Activated naive CD4-positive, alpha-beta T cell (primary cell): ENCODE measurements at places on chromosomes 3 and 15.

GRCh38 chr3:101185341-101185740 is 135.0 kb downstream of the IMPG2 start:
- DNase-seq, result no peak

GRCh38 chr3:171557173-171557572 is 97.0 kb upstream of the TNIK start:
- DNase-seq, result no peak

GRCh38 chr3:194675680-194676079 is 3.7 kb upstream of the LSG1 start:
- DNase-seq, result no peak

DNA sequence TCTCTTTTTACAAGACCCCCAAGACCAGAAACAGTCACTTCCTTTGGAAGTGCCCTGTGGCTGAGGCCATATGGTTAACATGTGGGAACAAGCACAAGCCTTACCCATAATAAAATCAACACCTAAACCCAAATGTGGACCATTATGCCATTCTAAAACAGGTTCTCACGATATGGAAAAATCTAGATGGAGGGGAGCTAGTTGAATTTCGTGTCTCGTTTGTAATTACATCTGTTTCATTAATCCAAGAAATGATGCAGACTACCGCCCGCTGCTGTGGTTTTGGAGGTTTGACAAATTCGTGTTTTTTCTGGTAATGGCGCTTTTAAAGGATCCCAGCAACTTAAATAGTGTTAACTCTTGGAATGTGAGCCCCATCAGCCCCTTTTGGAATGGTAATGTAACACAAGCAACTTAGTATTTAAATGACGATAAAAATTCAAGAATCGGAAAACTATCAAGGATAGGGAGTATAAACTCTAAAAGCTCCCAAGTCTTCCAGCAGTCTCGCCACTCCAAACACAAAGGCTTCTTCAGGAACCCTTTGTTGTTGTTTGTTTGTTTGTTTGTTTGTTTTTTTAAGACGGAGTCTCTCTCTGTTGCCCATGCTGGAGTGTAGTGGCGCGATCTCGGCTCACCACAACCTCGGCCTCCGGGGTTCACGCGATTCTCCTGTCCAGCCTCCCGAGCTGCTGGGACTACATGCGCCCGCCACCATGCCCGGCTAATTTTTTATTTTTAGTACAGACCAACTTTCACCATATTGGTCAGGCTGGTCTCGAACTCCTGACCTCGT is 1.1 kb downstream of the CNBP start:
- no peak for DNase-seq

- DNase-seq, result no peak
These were observed 258.7 kb upstream of the NSMCE3 start for GRCh38 chr15:29528276-29528675.

DNA sequence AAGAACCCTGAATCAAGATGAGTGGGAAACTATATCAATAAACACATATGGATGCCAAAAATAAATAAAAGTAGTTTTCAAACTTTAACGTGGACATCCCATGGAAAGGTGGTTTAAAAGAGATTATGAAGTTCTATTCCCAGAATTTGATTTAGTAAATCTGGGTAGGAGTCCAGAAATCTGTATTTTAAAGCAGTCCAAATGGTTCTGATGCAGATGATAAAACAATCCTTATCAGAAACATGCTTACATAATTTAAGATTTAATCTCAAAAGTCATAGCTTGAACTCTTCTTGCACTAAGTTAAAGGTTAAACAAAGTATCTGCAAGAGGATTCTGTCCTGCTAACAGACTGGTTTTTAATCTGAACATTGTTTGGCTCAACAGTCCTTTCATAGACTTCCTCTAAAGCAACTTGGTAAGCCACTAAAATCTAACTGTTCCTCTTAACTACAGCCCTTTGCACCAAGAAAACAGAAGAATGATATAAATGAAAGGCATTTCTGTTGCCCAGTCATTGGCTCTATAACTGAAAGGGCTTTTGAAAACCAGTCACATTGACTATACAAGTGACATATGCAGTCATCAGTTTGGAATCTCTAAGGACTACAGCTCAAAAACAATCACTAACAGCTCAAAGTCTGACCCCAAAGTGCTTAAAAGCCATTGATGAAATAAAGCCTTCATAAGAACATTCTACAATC is 23.4 kb upstream of the MAP4 start:
- no peak for DNase-seq

GRCh38 chr3:145704020-145704419 is 457.0 kb downstream of the PLOD2 start:
- DNase-seq, result no peak

- no peak for DNase-seq
These were observed 17.2 kb downstream of the EPHB3 start for GRCh38 chr3:184578822-184579221.

GRCh38 chr3:106086038-106086437 is 217.2 kb upstream of the CBLB start:
- DNase-seq, result no peak

GRCh38 chr3:149352556-149352955 is 19.1 kb upstream of the TM4SF18 start:
- DNase-seq, result no peak

GRCh38 chr3:130857336-130858026 is 36.4 kb upstream of the ATP2C1 start:
- no peak for DNase-seq

DNA sequence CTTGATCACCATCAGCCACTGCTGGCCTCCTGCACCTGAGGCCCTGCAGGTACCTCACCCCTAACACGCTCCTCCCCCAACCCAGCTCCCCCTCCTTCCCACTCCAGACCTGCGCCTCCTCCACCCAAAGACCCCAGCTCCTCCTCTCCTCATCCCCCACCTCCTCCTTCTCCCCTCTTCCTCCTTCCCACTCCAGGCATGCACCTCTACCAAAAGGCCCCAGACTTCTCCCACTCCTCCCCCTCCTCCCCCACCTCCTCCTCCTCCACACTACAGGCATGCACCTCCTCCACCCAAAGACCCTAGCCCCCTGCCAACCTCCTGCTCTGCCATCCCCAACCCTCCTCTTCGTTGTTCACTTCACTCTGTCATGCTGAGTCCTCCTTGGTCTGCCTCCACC is 42.7 kb downstream of the CYP11A1 start:
- no peak for DNase-seq

DNA sequence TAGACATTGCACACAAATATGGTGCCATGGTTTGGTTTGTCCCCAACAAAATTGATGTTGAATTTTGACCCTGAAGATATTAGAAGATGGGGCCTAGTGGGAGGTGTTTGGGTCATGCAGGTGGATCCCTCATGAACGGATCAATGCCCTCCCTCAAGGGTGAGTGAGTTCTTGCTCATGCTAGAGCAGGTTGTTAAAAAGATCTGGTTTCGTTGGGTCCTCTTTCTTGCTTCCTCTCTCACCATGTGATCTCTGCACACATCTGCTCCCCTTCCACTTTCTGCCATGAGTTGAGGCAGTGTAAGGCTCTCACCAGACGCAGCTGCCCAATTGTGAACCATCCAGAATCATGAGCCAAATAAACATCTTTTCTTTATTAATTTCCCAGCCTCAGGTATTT is 87.8 kb upstream of the MDFIC2 start:
- DNase-seq, result no peak

- no peak for DNase-seq
These were observed 60.5 kb downstream of the IGF2BP2 start for GRCh38 chr3:185764163-185764979.

GRCh38 chr3:37864904-37865303 is 3.2 kb downstream of the CTDSPL start:
- DNase-seq, result no peak

GRCh38 chr3:67876261-67876660 is 221.8 kb upstream of the SUCLG2 start:
- no peak for DNase-seq

DNA sequence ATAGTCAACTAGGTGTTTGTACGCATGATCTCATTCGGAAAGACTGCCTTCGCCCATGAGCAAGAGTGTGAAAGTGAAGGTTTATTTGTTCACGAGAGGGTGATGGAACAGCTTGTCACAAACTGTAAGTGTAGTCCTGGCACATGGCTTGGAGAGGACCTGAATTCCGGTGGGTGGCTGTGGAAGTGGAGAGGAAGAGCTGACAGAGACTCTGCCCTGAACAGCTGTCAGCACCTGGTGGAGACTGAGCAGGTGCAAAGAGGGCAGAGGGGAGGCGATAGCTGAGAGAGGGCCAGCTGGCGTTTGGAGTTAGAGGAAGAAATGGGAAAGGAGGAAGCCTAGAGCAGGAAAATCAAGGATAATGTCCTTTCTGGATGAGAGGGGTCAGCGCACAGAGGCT is 155.7 kb downstream of the EEFSEC start:
- DNase-seq, result no peak

- DNase-seq, result no peak
These were observed 96.7 kb downstream of the LRTM1 start for GRCh38 chr3:54831112-54831511.

- no peak for DNase-seq
These were observed 1.8 kb upstream of the AP2M1 start for GRCh38 chr3:184172681-184173373.

DNA sequence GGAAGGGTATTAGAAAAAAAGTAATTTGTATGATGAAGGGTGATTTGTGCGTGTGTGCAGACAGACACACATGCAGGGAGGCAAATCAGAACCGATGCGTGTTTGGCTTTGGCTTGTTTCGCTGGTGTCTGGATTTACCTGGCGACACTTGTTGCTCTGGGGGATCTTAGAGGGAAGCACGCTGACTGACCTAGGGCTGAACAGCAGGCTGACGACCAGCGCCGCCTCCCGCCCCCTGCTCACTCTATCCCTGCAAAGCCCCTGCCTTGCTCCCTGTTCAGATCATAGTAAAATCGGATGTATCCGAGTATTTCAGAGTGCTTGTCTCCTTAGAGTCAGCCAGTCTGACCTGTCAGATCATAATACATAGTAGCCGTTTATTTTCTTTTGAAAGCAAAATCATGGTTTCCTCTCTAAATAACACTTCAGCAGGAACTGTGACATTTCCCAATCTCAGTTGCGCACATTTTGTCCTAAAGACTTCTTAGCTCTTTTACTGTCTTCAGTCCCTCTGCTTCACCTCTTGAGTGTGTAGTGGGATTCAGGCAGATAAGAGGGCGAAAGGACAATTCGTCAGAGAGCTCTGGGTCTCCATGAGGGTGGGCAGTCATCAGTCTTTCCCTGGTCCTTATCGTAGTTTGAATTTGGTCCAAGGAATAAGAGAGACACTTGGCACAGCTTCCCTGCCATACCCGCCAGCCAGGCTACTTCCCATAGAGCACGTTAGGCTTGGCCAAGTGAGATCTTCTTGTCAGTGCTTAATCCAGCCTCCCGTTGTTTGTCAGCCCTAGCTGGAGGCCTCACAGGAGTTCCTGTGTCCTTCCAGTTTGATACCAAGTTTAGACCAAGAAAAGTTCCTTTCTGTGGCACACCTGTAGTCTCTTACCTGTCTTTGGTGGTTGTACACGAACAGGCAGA is 97.4 kb downstream of the PGPEP1L start:
- DNase-seq, result no peak

- no peak for DNase-seq
These were observed 44.1 kb upstream of the MUC13 start for GRCh38 chr3:124978627-124979026.

GRCh38 chr3:50786631-50787030 is 111.9 kb downstream of the DOCK3 start:
- DNase-seq, result no peak

GRCh38 chr3:185995352-185995751 is 57.5 kb upstream of the TRA2B start:
- DNase-seq, result no peak

- DNase-seq, result no peak
These were observed 59.1 kb upstream of the CA12 start for GRCh38 chr15:63440756-63441155.

DNA sequence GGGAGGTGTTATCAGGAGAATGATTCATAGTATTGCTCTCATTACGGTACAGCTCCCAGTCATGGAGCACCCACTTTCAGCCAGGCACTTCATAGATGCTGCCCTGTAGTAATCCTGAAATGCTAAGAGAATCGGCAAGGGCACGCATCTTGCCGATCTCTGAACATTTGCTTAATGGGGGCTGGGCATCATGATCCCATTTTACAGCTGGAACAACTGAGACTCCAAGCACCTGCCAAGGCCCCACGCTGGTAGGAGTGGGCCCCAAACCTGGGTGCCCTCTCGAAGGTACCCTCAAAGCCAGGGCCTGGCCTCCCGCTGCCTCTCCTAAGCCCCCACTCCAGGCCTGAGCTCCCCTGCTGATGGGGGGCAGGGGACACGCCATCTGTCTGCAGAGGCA is 47.3 kb downstream of the RPN1 start:
- DNase-seq, result no peak

- DNase-seq, result no peak
These were observed 218.7 kb upstream of the MDFIC2 start for GRCh38 chr3:70531063-70531657.

DNA sequence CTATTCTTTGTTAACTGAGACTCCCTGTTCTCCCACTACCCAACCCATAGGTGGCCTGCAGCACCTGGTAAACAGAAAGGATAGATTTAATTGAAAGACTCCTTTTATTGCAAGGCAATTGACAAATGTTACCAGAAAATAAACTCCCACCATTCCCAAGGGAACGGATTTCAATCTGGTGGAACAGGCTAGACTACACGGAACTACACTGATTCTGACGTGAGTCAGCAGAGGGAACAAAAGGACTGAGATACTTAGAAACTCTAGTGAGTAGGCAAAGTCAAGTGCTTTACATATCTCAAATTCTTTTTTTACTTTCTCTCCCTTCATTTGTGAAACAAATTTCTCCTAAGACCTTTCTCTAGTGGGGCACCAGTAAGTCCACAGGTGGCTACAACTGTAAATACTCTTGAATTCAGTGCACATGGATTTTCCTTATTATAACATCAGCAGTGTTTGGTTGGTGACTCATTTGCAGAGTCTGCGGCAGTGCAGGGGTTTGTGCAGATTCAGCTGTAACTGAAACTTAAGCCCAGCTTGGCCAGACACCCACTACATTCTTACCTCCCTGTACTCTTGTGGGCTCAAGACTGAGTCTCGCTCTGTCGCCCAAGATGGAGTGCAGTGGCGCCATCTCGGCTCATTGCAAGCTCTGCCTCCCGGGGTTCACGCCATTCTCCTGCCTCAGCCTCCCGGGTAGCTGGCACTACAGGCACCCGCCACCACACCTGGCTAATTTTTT is 34.3 kb upstream of the PLSCR2 start:
- no peak for DNase-seq

- DNase-seq, result no peak
These were observed 160.2 kb upstream of the TBL1XR1 start for GRCh38 chr3:177357352-177358090.

- no peak for DNase-seq
These were observed 32.7 kb upstream of the DLG1 start for GRCh38 chr3:197331131-197331530.

- no peak for DNase-seq
These were observed 17.4 kb upstream of the VGLL4 start for GRCh38 chr3:11661052-11661656.
